Adrenal gland (tissue), 19 donors: ENCODE measurements at places on chromosomes 5 and 9. TPM values are rescaled to one million over a fixed set of nuclear protein-coding genes. Genes with fewer than 3 reads are reported as not detected.
A peak's percentile ranks its signal among the peaks of the same experiment; 100 is the strongest.

DNA sequence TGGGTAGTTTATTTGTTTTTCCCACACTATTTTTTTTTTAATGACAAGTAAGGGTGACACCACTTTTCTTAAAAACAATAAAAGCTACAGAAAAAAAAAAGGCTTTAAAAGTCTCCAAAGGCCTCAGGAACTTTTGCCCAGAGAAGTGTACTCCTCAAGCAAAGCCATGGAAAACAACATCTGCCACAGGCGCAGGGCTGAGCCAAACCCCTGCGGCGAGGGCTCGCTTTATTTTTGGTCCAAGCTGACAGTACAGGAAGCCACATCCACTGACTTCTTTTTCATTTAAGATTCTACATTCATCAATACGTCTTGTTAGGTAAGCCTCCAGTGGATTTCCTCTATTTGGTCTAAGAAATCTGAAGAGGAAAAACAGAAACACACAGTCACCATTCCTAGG is 51.9 kb upstream of the IFNK start:
- DNase-seq = no peak

DNA sequence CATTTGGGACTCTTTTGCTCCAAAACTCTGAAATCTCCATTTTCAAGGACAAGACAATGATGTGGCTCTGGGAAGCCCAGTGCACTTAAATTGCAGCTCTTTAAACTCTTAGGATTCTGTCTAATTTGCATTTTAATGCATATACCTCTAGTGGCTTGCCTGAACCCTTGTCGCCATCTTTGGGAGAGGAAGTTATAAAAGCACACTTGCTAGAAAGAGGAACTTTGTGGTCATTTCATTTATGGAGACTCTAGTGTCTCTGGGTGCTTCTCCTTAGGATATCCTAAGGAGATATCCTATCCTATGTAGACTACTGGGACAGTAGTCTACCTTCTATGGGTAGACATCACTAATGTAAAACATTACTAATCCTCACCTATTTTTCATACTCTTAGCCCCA is 77.3 kb upstream of the SLC1A3 start:
- DNase-seq = no peak

- peak; percentile 35 for DNase-seq
Observed at GRCh38 chr9:126938327-126938726, 23.7 kb downstream of the RALGPS1 start.

- DNase-seq = no peak
Observed at GRCh38 chr9:122107291-122107805, 14.2 kb upstream of the TTLL11 start.

DNA sequence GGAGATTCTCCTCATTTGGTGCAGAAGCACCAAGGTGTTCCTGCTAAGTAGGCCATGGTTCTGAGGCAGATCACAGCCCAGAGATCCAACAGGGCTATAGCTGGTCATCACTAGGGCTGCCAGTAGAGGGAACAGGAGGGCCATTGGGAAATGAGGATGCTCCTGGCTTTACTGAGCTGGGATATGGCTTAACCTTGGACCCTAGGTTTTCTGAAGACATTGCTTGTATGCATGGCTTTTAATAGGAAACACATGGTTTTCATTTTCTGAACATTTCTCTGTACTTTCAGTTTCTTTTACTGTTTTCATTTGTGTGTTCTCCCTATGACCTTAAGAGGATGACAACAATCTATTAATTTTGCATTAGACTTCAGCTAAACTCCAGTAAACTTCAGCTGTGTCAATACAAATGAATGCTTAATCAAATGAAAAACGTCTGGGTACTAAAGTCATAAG is at the start of gene IFNW1:
TSS of gene IFNW1 (minus strand) at position 406 of the 456 bp plus-strand sequence. CDS start at position 144, 262 bp downstream.
- no peak for DNase-seq

GRCh38 chr9:92729735-92730155 is 34.9 kb downstream of the BICD2 start:
- DNase-seq = no peak

DNA sequence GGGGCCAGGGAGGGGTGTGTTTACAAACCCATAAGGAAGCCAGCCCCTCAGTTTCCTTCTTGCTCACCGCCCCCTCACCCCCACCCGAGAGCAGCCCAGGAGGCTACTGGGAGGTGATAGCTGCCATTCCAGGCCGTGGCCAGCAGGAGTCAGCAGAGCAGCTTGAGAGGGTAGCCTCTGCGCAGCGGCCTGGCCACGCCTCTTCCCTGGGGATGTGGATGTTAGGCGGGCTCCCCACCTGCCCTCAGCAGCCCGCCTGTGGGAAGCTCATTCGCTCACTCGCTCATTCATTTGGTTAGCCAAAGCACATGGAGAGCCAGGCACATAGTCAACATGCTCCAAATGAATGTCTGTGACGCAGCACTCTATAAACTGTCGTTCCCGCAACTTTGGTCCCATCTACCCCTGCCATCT is 6.1 kb upstream of the DPM2 start:
- peak; percentile 76 for DNase-seq

DNA sequence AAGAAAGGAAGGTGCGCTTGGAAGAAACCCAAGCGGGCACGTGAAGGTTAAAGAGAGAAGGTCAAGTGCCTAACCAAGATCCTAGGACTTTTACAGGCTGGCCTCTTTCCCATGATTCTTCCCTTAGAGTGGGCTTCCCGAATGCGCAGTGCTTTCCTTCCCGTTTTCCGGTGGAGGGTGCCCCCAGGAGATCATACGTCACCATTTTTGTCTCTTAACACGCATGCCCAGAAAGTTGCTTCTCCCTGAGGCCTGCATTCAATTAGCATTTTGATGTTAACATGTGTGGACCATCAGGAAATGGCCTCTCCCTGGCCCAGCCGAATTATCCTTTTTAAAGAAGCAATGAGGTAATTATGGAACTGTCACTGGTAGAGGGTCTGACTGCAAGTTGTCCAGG is 1.9 kb upstream of the RUSC2 start:
- no peak for DNase-seq

- no peak for DNase-seq
Observed at GRCh38 chr9:4936823-4937222, 48.2 kb upstream of the JAK2 start.

GRCh38 chr9:70639853-70640814 is 225.7 kb upstream of the KLF9 start:
- DNase-seq = no peak

GRCh38 chr5:171601266-171601881 is 181.9 kb downstream of the FGF18 start:
- no peak for DNase-seq

GRCh38 chr5:109410389-109411148 is 795 bp upstream of the PJA2 start:
- peak; percentile 91 for DNase-seq

AKNA gene
- 16.3 TPM for total RNA-seq

FBP1 gene
- total RNA-seq = 31.5 TPM
